ENCODE measurements at places on chromosomes 1 and 21.

DNA sequence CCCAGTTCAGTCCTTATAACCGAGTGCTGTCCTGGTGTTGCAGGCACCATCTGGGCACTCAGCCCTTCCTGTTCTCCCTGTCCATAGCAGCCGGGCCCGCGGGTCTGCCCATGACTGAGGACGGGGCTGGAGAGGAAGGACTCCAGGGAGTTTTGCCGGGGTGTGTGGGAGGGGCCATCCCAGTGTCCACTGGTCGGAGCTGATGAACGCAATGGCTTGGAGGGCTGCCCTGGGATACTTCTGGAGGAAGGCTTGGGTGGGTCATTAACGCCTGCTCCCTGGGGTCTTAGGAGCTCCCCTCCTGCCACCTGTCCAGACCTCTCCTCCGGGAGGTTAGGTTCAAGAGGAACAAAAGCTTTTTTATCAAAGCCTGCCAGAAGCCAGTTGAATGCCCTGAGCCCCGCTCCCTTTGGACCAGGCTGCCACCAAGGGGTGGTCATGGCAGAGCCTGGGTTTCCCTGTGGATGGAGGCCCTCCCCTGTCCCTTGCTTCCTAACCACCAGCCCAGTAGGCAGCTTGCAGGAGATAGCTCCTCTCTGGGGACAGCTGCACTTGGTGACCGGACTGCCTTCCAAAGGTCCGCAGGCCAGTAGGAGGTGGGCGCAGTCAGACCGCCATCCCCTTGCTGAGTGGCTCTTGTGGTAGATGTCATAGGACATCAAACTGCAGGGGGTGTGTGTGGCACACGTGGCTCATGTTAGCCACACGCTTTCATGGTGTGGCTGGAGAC, 61.3 kb downstream of the TRIM11 start:
- peak; percentile 0 for DNase-seq

DNA sequence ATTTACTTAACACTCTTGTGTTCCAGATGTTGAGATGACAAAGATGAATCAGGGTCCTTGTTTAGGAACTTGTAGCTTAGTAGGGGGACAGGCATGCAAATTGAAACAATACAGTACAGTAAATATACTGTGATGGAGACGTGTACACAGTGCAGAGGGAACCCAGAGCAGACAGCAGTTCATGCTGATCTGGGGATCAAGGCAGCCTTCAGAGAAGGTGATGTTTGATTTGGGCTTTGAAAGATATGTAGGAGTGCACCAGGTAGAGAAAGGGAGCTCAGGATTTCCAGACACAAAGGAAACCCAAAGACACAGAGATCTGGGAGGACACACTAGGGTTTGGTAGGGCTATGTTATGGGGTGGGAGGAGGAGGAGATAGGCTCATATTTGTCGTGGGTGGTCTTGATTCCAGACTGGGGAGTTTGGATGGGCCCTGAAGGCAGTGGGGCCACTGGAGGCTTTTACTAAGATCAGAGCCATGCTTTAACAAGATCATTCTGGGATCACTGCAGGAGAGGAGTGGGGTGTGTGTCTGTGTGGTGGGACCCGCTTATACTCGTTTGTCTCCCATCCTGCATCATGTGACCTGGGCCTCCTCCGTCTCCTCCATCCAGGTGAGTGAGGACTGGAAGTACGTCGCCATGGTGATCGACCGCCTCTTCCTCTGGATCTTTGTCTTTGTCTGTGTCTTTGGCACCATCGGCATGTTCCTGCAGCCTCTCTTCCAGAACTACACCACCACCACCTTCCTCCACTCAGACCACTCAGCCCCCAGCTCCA, 7.8 kb downstream of the CHRNB2 start:
- no peak for DNase-seq

DNA sequence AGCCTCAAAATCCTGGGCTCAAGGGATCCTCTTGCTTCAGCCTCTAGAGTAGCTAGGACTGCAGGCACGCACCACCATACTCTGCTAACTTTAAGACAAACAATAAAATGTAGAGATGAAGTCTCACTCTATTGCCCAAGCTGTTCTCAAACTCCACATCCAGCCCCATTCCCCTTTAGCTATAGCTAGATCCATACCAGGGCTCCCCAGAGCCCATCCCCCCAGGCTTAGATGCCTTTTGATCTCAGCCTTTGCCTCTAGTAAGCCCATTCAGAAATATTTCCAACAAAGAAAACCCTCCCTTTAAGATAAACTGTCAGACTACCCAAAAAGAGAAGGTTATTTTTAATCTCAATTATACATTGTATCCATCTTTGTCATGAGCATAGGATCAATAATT, 325.4 kb downstream of the CHRM3 start:
- DNase-seq = no peak

DNA sequence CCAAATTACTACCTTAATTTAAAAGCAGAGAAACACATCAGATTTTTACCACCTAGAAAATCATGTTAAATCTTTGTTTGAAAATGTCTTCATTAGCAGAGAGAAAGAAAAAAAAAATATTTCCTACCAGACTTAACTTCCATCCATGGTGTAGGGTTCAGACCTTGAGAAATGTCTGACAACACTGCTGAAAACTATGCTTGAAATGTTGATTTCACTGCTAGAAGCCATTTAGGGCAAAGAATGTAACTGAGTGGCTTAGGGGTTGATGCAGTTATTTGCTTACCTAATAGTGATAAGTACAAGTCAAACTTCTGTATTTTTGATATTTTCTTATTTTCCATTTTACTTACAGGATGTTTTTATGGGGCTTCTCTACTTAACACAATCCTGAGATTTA, 495.6 kb upstream of the NEGR1 start:
- DNase-seq = no peak

DNA sequence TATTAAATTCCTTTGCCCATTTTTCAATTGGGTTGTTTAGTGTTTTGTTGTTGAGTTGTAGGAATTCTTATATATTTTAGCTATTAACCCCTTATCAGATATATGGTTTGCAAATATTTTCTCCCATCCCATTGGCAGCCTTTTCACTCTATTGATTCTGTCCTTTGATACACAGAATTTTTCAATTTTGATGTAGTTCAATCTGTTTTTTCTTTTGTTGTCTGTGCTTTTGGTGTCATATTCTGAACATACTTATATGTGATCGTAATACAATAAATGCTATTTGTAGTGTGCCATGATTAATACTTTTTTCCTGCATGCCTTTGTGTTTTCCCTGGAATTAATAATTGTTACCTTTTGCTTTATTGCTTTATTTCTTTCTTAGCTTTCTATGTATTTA, 7.8 kb upstream of the LRP8 start:
- no peak for DNase-seq

GRCh38 chr1:154223621-154224020, 2.9 kb downstream of the UBAP2L start:
- DNase-seq = no peak

DNA sequence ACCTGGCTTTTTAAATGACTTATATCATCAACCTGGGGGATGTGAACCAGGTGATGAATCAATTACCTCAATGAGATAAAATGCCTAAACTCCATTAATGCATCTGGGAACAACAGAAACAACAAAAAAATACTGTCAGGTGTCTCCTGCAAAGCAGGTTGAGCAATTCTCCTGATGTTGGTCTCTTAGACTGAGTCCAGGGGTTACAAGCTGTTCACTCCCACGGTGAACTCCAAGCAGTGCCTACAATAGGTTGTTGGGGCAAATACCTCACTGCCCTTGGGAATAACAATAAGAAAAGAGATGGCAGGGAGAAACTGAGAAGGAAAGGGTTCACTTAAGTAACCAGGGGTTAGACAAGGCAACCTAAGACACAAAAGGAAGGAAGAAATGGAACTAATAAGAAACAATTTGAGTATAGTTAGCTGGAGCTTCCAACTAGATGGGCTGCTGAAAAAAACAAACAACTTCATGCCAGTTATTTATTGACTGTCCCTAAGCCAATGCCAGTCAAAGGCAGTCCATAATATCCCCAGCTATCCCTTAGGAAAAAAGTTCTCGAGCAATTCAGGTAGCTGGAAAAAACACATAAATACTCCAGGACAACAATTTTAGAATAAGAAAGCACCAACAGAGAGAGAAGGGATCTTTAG, 97.6 kb upstream of the MAGI3 start:
- no peak for DNase-seq

GRCh38 chr1:115099693-115100050, 10.4 kb upstream of the TSPAN2 start:
- peak; percentile 33 for DNase-seq

- peak; percentile 25 for DNase-seq
These were observed 725 bp downstream of the SLC25A33 start for GRCh38 chr1:9539829-9540550.

DNA sequence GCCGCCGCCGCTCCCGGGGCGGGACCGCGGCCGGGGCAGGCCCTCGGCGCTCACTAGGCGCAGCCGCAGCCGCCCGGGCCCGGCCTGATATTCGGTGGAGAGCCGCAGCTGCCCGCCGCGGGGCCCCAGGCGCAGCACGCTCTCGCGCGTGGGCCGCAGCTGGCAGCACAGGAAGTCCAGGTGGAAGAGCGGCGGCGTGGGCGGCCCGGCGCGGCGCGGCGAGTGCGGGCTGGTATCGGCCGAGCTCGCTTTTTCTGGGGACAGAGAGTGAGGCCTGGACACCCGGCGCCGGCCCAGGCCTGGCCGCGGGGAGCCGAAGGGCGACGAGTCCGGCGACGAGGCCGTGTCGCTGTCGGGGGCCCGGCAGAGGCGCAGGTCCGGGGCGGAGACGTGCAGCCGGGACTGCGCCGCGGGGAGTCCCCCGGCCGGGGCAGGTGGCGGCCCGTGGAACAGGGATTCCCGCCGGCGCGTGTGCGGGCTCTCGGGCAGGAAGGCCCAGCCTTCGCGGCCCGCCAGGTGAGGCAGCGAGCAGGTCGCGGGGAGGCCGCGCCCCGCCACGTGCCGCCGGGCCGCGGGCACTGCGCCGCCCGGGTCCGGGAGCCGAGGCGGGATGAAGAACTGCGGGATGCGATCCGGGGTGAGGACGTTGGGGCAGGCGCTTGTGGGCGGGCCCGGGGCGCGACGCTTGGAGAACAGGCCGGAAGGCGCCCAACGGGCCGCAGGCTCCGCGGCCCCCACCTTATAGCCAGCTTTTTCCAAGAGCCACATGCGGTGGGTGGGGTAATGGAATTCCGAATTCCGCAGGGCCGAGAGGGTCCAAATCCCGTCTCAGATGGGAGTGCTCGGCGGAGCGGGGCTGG, 1.2 kb downstream of the C2CD4D start:
- no peak for DNase-seq

- no peak for DNase-seq
These were observed 261.5 kb downstream of the GPATCH2 start for GRCh38 chr1:217369271-217369981.

GRCh38 chr1:47818682-47819573, 178.3 kb downstream of the TRABD2B start:
- DNase-seq = no peak
